Activated CD4-positive, CD25-positive, alpha-beta regulatory T cell treated with anti-CD3 and anti-CD28 coated beads, Interleukin-2, amount 50 U/mL, for 24 hours (primary cell): ENCODE measurements at places on chromosomes 5 and 9.

- ATAC-seq = no peak
These were observed 139.2 kb upstream of the PALM2AKAP2 start for GRCh38 chr9:109640580-109641371.

- peak; percentile 57 for ATAC-seq
These were observed 243.0 kb upstream of the PTGER4 start for GRCh38 chr5:40436535-40437237.

DNA sequence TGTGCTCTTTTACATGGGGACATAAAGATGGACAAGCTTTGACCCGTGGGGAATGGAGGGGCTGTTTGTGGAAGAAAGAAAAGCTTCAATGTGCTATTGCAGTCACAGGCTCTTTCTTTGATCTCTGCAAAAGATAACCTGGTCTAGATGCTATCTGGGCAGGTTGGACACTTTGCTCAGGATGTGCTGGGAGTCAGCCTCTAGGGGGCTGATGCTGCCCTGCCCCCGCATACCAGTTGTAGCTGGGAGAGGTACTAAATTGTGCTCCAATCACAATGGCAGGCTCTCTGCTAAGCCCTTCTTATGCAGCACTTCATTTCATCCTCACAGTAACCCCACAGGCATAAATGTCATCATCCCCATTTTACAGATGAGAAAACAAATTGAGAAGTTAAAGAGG is 67.2 kb downstream of the PSD2 start:
- no peak for ATAC-seq

- ATAC-seq = no peak
These were observed at the start of gene MYOT for GRCh38 chr5:137867664-137868063. Gene MYOT, plus strand, starts transcription at chr5:137867860. Its CDS starts 2,792 bp downstream, at chr5:137870652.

DNA sequence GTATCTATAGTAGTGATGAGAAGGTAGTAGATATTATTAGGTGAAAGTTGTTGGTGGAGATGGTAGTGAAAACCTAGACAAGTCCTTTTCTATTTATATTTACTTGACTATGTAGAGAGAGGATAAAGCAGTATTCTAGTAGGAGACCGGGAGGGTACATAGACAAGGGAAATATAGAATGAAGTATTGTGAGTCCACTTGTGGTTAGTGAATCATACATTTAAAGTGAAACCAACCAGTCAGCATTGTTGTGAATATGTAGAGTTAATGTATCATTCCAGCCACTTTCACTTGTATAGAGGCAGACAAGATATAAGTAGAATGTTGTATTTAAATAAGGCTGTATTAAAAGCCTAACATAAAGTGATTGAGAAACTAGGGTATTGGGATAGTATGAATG is 1711.3 kb upstream of the ACO1 start:
- ATAC-seq = no peak
